ENCODE measurements at places on chromosomes 11 and 22.

DNA sequence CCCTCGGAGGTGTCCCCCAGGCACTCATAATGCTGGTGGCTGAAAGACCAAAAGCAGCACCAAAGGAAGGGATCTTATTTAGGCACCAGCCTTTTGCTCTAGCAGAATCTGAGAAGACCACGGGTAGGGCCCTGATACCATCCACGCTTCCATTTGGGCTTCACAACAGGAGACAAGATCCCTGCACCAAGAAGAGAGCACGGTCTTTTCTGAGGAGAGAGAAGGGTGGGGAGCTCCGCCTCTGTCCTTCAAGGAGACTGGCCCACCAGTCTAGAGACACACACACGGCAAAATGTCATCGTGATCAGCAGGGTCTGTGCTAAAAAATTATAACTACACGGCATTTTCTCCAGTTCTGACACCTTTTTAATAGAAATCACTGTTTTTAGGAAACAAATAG is 9.8 kb downstream of the LARGE2 start:
- DNase-seq = no peak

GRCh38 chr11:12909879-12910278 is 99.2 kb upstream of the RASSF10 start:
- no peak for DNase-seq

GRCh38 chr22:29130476-29130875 is 57.6 kb downstream of the KREMEN1 start:
- DNase-seq = no peak

GRCh38 chr22:42332089-42332488 is 61.6 kb upstream of the TCF20 start:
- DNase-seq = no peak

- no peak for DNase-seq
Observed at GRCh38 chr22:19086896-19087295, 35.3 kb downstream of the DGCR2 start.

All from stimulated activated CD4-positive, alpha-beta T cell treated with anti-CD3 and anti-CD28 coated beads, Interleukin-4, amount 100 ng/mL, for 1 hour (primary cell).